ENCODE measurements at places on chromosomes 3 and 15.

GRCh38 chr3:9687514-9687913, 16.1 kb upstream of the CPNE9 start:
- DNase-seq, result no peak

- no peak for DNase-seq
These were observed 99.8 kb upstream of the LRRN1 start for GRCh38 chr3:3699407-3699806.

- no peak for DNase-seq
These were observed 36.5 kb downstream of the DZIP1L start for GRCh38 chr3:138078901-138079344.

GRCh38 chr15:96336108-96336595, 5.7 kb downstream of the NR2F2 start:
- no peak for DNase-seq

- DNase-seq, result no peak
These were observed 18.9 kb downstream of the CDCP1 start for GRCh38 chr3:45127130-45127822.

DNA sequence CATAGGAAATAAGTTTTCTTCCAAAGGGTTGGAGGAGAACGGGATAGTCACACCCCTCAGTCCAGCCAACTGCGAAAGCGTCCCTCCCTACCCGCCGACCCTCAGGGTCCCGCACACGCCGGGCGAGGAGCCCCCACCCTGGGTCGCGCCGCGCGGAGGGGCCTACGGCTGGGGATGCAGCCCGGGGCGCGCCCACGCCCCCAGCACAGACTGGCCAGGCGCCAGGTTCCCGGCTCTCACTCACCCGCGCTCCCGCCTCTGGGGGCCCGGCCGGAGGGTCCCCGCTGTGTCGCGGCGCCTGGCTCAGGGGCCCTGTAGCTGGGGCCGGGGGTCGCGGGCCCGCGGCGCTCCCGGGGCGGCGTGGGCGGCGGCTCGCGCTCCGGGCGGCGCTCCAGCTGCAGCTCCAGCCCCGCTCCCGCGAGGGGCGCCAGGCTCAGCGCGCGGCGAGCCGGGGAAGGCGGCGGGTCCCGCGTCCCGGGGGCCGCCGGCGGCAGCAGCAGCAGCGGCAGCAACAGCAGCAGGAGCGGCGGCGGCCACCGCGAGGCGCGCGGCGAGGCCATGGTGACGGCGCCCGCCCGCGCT, 375 bp downstream of the HEG1 start:
- DNase-seq, result no peak

DNA sequence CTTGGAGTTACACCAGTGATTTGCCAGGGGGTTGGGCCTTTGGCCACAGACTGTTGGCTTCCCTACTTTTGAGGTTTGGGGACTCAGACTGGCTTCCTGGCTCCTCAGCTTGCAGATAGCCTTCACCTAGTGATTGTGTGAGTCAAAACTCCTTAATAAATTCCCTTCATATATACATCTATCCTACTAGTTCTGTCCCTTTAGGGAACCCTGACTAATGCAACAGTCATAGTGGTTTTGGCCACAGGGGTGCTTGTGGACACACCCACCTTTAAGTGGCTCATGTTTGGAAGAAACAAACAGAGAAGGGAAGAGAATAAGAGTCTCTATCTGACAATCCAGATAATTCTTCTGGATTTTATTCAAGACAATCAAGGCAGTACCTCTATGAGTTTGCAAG, 457.7 kb downstream of the EPHA3 start:
- DNase-seq, result no peak

GRCh38 chr15:29109762-29110161, 159.9 kb downstream of the NSMCE3 start:
- DNase-seq, result no peak

GRCh38 chr3:115236496-115236895, 89.4 kb upstream of the ZBTB20 start:
- DNase-seq, result no peak

GRCh38 chr15:44536302-44536961, 515 bp upstream of the EIF3J start:
- DNase-seq, result no peak

DNA sequence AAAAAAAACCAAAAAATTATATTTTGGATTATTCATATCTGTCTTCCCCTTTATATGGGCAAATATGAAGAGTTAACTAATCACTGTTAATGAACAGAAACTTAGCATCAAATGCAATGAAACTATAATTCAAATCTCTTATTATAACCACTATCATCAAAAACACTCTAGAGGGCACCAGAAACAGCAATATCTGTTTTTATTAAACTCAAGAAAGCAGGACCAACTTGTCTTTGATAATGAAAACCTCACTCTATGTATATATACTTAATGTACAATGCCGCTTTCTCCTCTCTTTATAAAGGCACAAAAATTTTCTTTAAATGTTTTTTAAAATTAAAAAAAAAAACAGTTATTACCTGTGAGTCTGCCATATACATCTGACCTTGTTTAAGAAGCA, 92.7 kb downstream of the UACA start:
- no peak for DNase-seq

GRCh38 chr3:128492671-128493569, at the start of gene GATA2:
GATA2 (minus strand) TSS chr3:128493201; CDS start chr3:128487031, 6,170 bp downstream.
- DNase-seq, result no peak

DNA sequence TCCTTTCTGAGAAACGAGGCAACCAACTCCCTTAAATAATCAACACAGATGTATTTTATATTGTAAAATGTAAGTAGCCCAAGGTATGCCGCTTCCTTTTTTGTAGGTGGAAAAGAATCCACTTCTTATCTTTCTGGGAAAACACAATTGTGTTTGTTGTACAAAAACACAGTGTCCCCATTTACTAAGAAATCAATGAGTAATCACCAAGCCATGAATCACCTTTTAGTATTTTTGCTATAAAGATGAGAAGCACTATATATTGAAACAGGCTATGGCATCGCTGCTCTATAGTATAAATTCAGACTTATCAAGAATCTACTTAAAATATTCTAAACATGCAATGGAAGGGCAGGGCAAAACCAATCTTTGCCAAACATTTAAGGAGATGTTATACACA, 104.0 kb downstream of the TNIK start:
- DNase-seq, result no peak

GRCh38 chr15:92226020-92226612, 167.6 kb upstream of the ST8SIA2 start:
- no peak for DNase-seq

DNA sequence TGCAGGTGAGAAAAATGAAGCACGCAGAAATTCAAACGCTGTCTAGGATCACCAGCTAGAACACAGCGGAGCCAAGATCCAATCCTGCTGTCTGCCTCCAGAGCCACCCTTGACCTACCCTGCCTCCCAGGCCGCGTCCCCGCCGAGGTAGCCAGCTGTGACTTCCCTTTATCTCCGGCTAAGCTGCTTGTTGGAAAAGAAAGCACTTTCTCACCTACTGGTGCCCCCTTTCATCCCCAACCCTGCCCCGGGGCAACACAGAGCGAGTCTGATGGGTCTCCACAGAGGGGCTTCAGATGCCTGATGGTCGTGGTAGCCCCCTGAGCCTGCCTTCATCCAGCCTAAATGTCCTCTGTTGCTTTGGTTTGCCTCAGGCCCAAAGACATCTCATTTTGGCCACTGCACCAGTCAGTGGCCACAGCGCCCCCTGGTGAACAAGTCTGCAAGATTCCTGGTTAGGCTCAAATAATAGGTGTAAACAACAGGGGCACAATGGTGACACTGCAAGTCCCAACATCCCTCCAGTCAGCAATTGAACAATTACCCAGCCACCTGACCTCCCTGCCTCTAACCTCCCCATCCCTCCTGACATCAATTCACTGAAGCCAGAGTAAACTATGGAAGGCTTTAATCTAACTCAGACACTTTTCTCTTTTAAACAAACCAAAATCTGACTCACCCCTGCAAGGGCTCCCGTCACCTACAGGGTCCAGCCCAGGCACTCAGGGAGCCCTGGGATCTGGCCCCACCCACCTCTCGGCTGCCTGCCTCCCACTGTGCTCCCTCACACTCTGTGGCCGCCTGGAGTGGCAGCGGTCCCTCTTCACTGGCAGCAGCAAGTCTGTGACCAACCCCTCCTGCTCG, 27.3 kb upstream of the BCL2L10 start:
- peak; percentile 22 for DNase-seq

DNA sequence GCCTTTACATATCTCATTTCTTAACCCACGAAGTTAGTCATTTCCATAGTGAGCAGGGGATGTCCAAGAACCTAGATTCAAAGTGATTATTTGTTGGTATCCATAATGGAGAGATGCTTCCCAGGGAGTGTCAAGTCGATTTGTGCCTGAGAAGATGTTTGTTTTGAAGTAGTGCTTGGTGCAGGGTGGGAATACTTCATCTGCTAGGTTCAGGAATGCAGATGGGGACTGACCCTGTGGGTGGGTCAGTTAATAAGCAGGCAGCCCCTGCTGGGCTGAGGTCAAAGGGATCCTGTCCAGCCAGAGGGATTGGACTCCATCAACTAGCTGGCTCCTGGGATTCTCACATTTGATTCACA, 44.1 kb upstream of the VILL start:
- no peak for DNase-seq

DNA sequence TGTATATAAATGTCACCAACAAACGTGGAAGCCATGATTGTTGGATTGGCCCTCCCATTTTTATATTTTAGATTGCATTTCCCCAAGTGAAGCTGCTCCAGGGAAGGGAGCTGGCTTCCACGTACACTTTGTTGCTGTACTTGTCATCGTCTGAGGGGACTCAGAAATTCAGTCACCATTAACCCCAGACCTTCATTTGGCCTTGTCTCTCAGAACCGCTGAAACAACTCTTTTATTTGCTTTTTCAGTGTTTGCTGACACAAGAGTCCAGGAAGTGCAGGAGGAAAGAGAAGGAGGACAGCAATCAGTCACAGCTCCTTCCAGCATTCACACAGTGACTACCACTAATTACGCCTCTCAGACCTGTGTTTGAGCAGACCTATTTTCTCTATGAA, 276.5 kb downstream of the TBL1XR1 start:
- no peak for DNase-seq

GRCh38 chr3:11903447-11903846, 56.8 kb upstream of the TAMM41 start:
- no peak for DNase-seq

DNA sequence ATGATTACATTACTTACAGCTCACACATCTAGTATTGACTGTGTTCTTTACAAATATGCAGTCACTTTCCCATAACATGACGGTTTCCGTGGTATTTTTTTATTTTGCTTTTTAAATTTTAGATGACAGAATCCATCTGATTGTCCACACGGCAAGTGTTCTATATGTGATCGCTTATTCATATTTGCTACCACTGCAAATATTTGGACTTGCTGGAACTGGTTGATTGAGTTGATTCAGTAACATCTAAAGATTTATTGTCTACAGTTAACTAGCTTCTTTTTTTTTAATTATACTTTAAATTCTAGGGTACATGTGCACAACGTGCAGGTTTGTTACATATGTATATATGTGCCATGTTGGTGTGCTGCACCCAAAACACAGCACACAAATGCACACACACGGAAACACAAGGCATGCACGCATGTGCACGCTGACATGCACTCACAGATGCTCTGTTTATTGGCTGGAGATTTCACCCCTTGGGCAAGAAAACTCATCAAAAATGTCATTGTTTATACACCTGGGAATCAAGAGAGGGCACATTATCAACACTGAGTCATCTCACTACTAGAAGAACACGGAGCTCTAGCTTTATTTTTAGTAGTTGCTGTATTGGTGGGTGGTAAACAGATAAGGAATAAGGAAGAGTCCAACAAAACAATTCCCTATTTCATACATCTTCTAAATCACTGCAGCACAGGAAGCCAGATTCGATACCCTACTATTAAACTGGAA, 16.4 kb downstream of the ARRDC4 start:
- DNase-seq, result no peak

DNA sequence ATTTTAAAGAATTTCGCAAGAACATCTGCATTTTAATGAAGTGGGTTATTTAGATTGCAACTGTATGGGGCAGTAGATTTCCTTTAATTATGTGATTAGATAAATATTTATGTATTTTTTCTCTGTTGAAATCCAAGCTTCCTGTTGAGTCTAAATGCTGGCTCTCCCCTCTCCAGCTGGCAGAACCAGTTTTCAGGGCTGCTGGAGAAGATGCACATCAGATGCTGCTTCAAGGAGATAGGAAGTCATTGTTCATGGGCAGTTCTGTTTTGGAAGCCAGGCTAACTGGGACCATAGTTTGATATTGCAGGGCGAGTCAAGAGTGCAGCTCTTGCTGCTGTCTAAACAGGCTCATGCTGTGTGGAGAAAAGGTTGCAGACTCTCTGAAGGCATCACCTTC, 97.4 kb downstream of the SLC9A9 start:
- DNase-seq, result no peak

- no peak for DNase-seq
These were observed 622 bp downstream of the NAALADL2 start for GRCh38 chr3:174859756-174860155.

DNA sequence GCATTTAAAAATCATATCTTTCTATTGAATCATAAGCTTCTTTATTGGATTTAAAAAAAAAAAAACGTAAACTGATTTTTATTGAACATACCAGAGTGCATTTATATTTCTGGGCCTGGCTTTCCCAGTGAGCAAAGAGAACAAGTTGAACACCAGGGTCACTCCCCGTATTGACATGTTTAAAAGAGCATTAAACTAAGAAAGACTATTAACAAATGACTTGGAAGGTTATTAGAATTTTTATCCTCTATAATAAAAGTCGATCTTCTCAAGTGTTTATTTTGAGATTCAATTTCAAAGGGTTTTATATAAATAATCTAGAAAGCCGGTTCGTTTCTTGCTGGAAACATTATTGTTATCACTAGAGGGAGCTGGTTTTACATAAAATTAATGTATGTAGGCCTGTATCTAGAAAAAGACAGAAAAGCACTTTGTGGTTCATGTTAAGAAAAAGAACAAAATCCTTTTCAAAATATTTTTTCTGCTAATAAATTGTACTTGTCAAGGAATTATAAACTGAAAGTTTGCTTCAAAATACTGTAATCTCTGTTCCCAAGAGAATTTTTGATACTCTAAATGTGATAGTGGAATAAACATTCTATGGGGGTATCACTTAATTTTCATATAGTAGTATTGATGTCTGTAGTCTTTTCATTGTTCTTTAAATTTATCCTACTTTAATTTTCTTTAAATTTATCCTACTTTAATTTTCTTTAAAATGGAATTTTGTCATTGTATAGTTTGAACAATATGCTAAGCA, 321.8 kb upstream of the MME start:
- DNase-seq, result no peak

DNA sequence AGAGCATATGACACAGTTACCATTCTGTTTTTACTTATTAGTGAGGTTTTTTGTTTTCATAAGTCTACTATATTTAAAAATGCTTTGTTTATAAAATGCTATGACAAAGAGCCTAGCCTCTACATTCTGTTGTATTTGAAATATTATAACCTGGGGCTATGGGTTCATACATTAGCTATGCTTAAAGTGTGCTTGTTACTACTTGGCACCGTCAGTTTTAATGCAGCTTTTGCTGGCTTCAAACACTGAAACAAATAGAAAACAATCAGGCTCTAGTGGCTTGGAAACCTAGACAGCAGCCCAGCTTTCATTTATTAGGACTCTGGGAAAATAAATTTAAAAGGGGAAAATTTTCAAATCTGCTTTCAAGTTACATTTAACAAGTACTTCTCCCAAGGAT, 635.9 kb downstream of the CADM2 start:
- DNase-seq, result no peak

Data from stimulated activated CD4-positive, alpha-beta T cell treated with anti-CD3 and anti-CD28 coated beads, TNF-alpha, amount 100 ng/mL, for 1 hour (primary cell).